Ureter (tissue), 1 donor: ENCODE measurements at places on chromosomes 2 and 18.

DNA sequence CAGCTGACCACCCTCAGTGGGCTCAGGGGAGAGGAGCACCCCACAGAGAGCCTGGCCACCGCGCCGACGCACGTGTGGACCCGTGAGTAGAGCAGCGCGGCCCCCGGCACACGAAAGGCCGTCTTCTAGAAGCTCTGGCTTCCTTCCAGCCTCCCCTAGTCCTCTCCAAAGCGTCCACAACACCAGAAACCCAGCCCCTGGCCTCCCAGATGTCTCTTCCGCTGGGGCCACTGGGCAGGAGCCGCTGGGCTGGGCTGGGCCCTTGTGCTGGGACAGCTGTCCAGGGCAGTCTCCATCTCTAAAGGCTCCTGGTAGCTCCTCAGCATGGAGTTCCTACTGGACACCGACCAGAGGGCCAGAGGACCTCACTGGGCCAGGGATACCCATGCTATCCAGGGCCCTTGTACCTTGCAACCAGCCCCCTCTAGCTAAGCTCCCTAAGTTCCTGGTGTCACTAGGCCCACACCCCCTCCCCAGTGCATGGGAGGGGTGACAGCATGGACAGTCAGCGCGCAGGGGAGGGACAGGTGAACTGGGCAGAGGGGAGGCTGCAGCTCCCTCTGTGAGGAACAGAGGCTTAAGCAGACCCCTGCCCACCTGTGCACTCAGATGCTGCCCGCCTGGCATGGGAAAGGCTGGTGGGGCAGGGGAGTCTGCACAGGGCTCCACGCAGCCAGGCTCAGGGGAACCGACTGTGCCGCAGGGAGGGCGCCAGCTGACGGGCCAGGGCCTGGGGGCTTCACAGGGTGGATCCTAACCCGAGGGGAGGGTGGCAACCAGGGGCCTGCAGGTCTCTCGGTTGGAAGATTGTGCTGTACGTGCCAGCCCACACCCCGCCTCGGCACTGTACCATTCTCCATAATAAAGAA, 32.9 kb downstream of the MTERF4 start:
- no peak for DNase-seq

- DNase-seq: no peak
Measured at GRCh38 chr2:175233135-175233719, 51.7 kb upstream of the ATP5MC3 start.

- DNase-seq: no peak
Measured at GRCh38 chr18:2420367-2420766, 150.9 kb downstream of the METTL4 start.

GRCh38 chr2:129903586-129904425, 75.7 kb upstream of the RAB6C start:
- peak; percentile 40 for DNase-seq

GRCh38 chr2:111710085-111710484, 173.9 kb downstream of the ANAPC1 start:
- no peak for DNase-seq

DNA sequence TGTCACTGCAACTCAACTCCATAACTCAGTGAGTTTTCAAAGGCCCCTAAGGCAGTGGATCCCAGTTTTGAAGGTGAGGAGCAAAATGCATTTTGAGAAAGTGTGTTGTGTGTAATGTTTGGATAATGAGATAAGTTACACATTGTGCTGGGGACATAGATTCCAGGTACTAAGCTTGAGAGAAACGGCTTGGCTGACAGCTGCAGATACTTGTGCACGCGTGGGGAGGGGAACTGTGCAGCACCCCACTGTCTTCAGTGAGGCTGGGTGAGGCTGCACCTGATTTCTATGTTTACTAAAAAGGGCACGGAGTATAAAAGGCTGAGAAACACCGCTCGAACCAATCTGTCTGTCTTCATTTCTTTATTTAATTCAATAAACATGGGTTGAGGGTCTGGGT, 254.0 kb upstream of the COPS8 start:
- no peak for DNase-seq

DNA sequence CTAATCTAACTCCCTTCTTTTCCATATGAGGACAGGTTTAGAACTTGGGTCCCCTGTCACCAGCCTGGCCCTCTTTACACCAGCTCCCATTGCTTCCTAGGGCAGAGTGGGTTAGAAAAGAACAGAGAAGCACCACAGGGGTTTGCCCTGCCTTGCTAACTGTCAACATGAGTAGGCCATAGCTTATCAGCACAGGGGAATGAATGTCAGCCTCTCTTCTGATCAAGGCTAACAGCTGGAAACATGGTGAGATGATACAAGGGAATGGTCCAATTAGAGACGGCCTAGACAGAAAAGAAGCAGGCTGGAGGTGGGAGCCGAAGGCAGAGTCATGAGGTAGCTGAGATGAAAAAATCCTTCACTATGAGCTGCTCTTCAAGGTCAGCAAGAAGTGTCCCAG, 189.4 kb upstream of the ACAA2 start:
- DNase-seq: no peak

DNA sequence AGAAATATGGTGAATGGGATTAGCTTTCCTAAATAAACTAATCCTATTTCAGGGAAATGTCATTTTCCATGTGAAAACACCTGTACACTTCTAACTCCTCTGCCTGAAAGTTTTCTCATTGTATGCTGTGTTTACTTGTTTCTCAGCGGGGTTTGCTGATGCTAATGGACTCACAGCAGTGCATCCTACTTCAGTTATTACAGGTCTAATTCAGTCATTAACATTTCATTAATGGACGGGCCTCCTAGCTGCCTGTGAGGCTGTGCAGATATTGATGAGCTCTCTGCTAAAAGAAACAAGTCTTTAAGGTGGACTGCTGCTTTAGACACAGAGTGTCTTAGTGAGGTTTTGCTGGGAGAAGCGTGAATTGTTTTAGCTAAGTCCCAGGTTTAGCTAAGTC, 1342.0 kb upstream of the ZEB2 start:
- DNase-seq: no peak

DNA sequence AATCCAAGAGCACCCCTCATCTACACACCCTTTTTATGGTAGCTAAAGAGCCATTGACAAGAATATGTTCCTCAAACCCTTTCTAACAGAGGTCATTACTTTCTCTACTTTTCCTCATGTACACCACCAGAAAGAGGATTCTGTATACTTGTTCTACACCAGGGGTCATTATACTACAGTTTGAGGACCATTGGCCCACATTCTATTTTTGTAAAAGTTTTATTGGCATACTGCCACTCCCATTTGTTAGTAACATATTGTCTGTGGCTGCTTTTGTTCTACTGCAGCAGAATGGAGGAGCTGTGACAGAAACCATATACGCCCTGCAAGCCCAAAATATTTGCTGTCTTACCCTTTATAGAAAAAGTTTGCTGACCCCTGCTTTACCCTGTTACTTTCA, 14.3 kb downstream of the HTR2B start:
- DNase-seq: no peak

DNA sequence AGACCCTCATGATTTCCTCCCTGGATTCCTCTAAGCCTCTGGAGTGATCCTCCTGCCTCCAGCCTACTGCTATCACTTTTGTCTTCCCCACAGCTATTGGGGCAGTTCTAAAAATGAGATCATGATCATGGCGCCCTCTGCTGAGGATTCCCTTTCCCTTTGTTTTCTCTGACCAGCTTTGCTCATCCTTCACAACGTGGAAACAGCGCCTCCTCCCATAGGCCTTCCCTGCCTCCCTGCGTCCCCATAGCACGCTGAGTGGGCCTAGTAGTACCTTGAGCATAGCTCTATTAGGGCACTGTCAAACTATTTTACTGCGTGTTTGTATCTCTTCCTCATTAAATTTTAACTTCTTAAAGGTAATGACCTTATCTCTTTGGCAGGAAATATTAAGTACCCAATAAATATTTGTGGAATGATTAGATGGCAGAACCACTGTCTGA, 207.0 kb upstream of the FANCL start:
- no peak for DNase-seq

DNA sequence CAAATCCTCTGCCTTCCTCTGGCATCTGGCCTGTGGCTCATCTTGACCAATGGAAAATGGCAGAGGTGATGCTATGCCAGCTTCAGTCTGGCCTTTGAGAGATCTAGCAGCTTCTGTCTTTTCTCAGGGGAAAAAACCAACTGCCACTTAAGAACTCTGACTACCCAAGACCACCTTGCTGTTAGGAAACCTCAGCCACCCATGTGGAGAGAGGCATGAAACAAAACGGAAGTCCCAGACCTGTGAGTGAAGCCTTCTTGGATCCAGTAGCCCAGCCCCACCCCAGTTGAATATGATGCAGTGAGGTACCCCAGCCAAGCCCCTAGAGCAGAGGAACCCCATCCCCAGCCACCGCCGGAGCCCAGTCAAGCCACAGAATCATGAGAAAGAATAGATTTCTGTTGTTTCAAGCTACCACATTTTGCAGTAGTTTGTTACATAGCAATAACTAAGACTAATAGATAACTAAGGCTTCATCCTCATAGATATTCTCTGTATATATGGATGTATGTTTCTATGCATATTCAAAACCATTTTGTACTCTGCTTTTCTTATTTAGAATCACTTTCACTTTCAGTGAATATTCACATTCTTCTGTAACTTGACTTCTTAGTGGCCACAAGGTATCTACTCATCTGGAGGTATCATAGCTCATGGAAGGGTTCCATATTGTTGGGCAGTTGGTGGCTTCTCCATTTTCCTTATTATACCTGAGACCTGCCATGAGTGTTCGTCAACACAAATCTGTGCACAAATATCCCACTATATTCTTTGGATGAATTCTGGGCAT, 142.1 kb downstream of the FBXO15 start:
- no peak for DNase-seq
